ENCODE measurements at places on chromosomes 7 and 10.

DNA sequence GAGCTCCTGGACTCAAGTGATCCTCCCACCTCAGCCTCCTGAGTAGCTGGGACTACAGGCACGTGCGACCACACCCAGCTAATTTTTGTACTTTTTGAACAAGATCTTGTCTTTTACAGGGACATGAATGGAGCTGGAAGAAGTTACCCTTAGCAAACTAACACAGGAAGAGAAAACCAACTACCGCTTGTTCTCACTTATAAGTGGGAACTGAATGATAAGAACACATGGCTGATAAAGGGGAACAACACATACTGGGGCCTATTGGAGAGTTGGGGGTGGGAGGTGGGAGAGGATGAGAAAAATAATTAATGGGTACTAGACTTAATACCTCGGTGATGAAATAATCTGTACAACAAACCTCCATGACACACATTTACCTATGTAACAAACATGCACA lies 70.9 kb upstream of the INHBA start:
- DNase-seq = no peak

DNA sequence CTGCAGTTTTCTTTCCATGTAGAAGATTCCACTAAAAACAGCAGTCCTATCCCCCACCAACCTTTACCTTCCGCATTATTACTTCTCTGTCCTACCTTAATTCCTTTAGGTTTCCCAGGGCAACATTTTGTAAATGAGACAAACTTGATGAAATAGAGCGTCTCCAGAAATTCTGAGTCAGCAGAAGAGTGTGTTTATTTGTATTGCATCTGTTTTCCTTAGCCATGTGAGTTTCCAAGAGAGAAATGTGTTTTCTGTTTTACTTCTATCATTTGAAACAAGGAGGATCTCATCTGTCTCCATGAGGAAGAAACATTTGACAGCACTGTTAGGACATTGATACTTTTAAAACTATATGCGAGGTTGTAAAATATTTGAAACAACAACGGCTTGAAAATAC lies 244.2 kb upstream of the PLXDC2 start:
- DNase-seq = no peak

DNA sequence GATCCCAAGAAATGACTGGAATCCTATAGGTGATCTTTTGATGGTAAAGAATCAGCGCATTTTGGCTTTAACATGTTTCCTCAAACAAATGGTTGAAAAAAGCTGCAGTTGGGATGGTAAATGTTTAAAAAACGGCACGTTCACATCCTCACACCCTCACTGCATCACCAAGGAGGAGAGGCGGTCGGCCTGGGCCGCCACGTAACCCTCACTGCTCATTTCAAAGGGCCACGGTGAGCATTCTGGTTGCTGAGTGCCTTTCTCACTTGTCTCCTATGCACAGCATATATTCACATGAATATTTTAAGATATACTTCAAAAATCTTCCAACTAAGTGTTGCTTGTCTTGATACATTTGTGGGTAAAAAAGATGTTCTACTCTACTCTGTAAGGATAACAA lies 233.2 kb downstream of the DNAJB6 start:
- DNase-seq = no peak

- DNase-seq = no peak
Measured at GRCh38 chr10:96706331-96706853, 13.9 kb downstream of the PIK3AP1 start.

DNA sequence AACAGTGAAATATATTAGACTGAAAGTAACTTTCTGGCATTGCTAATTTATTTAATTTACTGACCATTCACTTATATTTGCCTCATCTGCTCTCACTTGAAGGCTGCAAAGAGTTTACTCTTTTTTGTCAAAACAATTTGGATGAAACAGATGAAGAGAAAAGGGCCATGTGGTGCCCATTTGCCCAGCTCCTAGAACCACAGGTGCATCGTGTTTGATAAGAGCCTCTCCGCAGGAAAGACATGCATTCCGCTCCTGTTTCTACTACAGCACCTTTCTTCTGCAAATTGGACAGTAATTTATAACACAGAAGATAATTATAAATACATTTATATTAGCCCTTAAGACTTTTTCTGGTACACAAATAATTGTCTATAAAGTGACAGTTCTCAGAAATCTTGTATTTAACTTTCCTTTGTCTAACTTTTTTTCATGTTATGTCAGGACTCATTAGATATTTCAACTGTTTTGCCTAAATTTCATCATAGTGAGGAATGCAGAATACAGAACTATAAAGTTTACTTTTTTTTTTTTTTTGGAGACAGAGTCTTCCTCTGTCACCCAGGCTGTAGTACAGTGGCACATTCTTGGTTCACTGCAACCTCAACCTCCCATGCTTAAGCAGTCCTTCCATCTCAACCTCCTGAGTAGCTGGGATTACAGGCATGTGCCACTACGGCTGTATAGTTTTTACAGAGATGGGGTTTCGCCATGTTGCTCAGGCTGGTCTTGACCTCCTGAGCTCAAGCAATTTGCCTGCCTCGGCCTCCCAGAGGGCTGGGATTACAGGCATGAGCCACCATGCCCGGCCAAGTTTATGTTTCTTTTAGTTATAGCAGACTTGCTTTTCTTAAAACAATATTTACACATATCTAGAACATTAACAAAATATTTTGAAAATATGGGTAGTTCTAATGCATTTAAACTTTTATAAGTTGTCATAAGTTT lies 869 bp downstream of the LAMB4 start:
- DNase-seq = no peak

DNA sequence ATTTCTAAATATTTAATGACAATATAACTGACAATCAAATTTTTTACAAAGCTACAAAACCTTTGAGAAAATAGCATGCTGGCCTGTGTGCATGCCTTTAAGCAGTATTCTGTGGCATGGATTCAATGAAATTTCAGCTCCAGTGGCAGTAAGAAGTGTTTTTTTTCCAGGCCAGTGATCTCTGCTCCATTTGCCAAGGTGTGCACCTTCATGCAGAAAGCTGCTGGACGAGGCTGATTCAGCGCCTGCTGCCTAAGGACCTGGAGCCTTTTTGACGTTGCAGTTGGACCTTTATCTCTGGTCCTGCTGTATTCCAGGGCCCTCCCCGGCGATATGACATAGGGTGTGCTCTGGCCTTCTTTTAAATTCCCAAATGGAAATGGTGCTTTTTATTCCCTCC lies 26.6 kb downstream of the VWC2 start:
- no peak for DNase-seq

DNA sequence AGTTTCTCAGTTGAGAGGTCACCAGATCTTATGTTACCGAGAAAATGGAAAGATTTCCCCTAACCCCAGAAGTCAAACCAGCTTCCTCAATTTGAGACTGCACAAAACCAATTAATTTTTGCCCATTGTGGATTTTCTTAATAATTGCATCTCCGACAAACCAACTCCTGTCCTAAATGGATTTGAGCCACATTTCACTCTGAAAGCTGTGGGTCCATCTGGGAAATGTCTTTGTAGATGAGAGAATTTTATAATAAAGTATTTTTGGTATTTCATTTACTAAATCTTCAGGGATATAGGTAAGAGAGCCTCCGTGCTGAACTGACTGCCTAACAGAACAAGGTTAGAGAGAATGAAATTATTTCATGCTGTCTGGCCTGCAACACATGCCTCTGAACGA lies 99.7 kb upstream of the PDCD4 start:
- no peak for DNase-seq

- no peak for DNase-seq
Measured at GRCh38 chr7:44111761-44112160, 7.6 kb downstream of the AEBP1 start.

DNA sequence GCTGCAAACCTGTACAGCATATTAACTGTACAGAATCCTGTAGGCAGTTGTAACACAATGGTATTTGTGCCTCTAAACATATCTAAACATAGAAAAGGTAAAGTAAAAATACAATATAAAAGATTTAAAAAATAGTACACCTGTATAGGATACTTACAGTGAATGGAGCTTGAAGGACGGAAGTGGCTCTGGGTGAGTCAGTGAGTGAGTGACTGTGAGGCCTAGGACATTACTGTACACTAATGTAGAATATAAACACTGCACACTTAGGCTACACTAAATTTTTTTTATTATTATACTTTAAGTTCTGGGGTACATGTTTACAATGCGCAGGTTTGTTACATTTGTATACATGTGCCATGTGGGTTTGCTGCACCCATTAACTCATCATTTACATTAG lies 97.3 kb upstream of the STK17A start:
- no peak for DNase-seq

- DNase-seq = peak; percentile 86
Measured at GRCh38 chr7:12139416-12139815, 71.7 kb upstream of the TMEM106B start.

- DNase-seq = no peak
Measured at GRCh38 chr10:67772894-67773511, 65.0 kb downstream of the DNAJC12 start.

- no peak for DNase-seq
Measured at GRCh38 chr10:21043044-21043443, 145.9 kb upstream of the NEBL start.

DNA sequence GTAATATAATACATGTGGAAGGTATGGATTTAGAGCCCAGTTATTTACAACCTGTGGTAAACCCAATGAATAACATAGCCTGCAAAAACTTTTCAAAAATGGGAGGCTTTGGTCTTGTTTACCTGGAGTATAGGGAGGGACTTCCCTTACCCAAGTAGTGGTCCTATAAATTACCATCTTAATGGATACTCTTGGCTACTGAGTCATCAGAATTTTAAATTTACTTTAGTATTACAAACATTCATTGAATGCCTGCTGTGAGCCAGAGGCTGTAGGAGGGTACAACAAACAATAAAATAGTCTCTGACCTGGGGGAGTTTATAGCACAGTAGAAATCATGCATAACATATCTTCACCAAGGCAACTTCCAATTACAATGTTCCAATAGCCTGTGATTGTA lies 365.1 kb downstream of the BBS9 start:
- no peak for DNase-seq

Measured in HS-5 (cell line).